ENCODE measurements at places on chromosomes 6 and 20. TPM values are rescaled to one million over a fixed set of nuclear protein-coding genes. Genes with fewer than 3 reads are reported as not detected.

DNA sequence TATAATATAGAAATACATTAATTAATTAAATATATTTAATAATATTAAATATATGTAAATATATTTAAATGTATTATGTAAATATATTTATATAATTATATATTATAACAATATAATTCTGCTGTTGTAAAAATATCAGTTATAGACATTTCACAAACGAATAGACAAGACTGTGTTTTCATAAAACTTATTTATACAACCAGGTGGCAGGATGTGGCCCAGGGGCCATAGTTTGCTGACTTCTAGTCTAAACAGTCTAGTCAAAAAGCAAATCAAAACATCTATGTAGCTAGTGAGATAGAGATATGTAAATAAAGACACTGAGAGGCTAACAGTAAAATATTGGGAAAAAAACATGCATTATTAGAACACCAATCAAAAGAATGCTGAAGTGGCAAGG, 136.4 kb downstream of the TBXT start:
- peaks cover 3% of the 10 kb centered on the region for H3K27me3 ChIP-seq
- no peak for DNase-seq
- no peaks in the 10 kb centered on the region for H3K36me3 ChIP-seq

GRCh38 chr6:35497571-35498421, 917 bp upstream of the TEAD3 start:
- peaks cover 40% of the 10 kb centered on the region for H3K27me3 ChIP-seq
- H3K4me3 ChIP-seq, result peak overlapping the region; percentile 67
- no peak overlapping the region for H3K27ac ChIP-seq
- DNase-seq, result peak; percentile 49

Gene FAM120B
- 25.0 TPM for total RNA-seq

DNA sequence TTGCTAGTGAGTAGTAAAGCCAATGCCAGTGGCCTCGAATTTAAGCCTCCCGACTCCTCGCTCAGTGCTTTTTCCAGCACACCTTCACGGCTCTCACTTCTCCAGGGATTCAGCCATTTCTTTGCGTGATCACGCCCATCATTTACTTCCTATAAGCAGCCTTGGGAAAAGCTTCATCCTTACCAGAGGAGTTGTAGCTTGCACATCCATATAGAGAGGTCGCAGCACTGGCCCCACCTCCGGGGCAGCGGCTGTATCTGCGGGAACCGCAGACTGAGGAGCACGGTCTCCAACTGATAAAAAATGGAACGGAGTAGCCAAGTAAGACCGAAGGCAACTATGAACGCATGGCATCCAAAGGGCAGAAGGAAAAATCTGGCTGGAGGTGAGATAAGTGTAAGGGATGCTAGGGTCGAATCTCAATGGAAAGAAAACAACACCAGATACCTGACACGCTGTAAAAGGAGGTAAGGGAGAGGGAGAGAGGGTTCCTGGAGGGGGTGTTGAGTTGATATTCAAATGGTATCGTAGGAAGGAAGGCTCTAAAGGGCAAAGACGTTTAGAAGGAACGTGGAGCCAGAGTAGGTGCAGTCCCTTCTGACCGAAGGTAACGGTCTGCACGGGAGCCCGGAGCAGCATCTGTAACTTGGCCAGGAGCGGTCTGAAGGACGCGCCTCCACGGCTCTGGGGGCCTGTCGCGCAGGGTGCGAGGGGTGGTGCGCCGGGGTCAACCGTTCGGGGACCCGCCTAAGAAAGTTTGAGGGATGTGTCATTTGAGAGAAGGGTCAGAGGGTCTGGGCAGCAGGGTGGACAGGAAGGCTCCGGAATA, 640 bp downstream of the NFS1 start:
- DNase-seq, result no peak
- H3K27ac ChIP-seq, result peak overlapping the region; percentile 77
- H3K4me1 ChIP-seq, result peaks cover 50% of the 10 kb centered on the region
- H3K4me3 ChIP-seq, result peak overlapping the region; percentile 91
- H3K27me3 ChIP-seq, result no peaks in the 10 kb centered on the region

DNA sequence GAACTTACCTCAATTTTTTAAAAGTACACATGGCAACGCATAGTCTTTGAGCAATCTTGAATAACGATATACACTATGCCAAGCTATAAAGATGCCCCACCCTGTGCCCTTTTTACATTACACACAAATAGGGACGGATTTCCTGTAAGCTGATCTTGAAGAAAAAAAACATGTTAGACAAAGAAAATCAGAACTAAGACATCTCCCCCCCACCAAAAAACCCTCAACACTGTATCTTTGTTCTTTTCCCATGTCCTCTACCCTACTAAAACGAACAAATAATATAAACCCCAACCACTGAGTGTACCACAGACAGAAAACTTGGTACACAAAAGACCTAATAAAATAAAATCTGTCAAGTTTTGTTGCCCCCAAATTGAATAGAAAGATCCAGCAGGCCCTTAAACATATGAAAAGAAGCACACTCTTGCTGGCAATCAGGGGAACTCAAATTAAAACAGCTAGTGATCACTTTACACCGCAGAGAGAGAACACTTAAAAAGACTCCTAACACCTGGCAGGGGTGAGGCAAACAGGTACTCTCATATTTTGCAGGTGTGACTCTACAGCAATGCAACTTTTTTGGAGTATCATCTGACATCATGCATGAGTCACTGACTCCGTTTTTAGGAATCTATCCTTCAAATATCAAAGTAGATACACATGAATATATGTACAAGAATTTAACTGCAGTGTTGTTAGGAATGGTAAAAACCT, 29.6 kb downstream of the BACH2 start:
- peaks cover 44% of the 10 kb centered on the region for H3K4me1 ChIP-seq
- no peak for DNase-seq
- peaks cover 1% of the 10 kb centered on the region for H3K27me3 ChIP-seq
- H3K4me3 ChIP-seq, result no peak overlapping the region
- H3K27ac ChIP-seq, result no peak overlapping the region

DNA sequence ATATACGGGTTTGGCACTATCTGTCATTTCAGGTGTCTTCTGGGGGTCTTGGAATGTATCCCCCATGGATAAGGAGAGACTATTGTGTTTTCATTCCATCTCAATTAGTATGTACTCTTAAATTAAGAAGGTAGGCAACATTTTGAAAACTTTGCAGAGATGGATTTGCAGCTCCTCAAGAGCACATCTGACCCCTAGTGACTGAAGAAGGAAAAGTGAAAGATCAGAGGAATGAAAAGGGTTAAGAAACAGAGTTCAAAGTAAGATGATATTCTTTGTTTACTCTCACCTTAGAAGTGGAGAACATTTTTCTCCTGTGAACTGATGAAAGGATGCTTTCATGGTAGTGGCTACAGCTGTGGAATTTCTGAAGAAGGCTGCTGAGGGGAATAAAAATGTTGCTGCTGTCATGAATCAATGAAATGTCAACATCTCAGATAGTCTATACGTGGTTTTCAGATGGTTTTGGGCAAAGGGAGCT, 41.5 kb downstream of the SH3BGRL2 start:
- H3K36me3 ChIP-seq, result no peaks in the 10 kb centered on the region
- H3K27ac ChIP-seq, result peak overlapping the region; percentile 79
- DNase-seq, result no peak
- peaks cover 23% of the 10 kb centered on the region for H3K4me1 ChIP-seq

DNA sequence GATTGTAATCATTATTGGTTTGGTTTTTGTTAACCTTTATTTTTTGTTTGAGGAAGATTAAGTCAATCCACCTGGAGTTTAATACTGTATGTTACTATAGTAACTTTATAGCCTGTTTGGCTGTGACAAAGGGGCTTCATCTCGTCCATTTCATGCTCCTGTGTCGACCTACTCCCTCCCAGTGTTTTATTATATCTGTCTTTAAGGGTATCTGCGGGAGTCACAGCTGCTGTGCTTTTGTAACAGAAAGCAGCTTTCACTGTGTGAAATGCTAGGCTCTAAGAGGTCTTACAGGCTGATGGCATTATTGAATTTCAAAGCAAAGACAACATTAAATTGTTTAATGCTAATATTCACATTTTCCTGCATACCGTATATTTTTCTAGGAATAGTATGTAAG, 698.0 kb upstream of the POU3F2 start:
- H3K27me3 ChIP-seq, result no peaks in the 10 kb centered on the region
- H3K36me3 ChIP-seq, result no peaks in the 10 kb centered on the region
- DNase-seq, result no peak
- no peak overlapping the region for H3K27ac ChIP-seq
- H3K4me1 ChIP-seq, result no peaks in the 10 kb centered on the region

- H3K4me1 ChIP-seq, result peaks cover 8% of the 10 kb centered on the region
- no peak overlapping the region for H3K4me3 ChIP-seq
- no peak for DNase-seq
- H3K27ac ChIP-seq, result no peak overlapping the region
- no peaks in the 10 kb centered on the region for H3K36me3 ChIP-seq
These were observed 4.9 kb downstream of the SASH1 start for GRCh38 chr6:148347441-148348054.

DNA sequence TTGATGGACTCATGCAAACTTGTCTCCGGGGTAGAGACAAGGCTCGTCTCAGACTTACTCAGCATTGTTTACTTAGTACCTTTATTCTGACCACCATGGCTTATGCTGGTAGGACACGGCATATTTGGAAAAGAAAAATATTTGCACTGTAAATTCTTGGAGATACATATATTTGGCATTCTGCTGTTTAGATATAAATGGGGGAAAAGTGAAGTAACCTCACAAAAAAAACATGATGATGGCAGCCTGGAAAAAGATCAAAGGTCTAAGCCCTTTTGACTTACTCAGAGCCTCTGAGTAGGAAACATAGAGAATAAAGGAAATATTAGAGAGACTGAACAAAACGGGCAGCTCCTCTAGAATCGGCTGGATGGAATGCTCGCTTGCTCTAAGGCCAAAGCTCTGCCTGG, 32.5 kb downstream of the PDE10A start:
- no peak overlapping the region for H3K4me3 ChIP-seq
- H3K36me3 ChIP-seq, result no peaks in the 10 kb centered on the region
- peaks cover 10% of the 10 kb centered on the region for H3K4me1 ChIP-seq
- DNase-seq, result no peak
- no peak overlapping the region for H3K27ac ChIP-seq
- peaks cover 8% of the 10 kb centered on the region for H3K27me3 ChIP-seq
